ENCODE measurements at places on chromosomes 1 and 21.

DNA sequence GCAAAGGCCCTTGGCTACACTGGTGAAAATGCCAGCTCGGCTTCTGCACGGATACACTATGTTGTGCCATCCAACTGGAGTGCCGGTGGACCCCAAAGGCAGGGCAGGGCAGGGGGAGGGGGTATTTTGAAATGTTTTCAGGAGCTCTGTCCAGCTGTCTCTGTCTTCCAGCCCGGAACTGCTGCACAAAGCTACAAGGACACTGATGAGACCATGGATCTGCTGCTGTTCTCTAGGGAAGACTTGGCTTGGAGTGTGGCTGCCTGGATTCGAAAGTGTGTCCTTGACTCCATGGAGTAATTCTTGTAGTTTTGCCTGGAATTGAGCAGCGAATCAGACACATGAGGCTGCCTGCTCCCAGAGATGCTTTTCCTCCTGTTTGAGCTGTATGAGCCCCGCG, 42.4 kb downstream of the TTC39A start:
- DNase-seq, result no peak

- DNase-seq, result peak; percentile 88
Observed at GRCh38 chr1:20507564-20508410, at the start of gene MUL1. Gene MUL1, minus strand, starts transcription at chr1:20508151. Its CDS starts 127 bp downstream, at chr1:20508024.

GRCh38 chr1:6819246-6820040, 34.2 kb downstream of the CAMTA1 start:
- DNase-seq, result no peak

- DNase-seq, result no peak
Observed at GRCh38 chr1:23227806-23228205, 10.5 kb upstream of the HTR1D start.

- no peak for DNase-seq
Observed at GRCh38 chr21:45983649-45983965, 2.0 kb downstream of the COL6A1 start.

- DNase-seq, result peak; percentile 50
Observed at GRCh38 chr1:93722081-93723031, 40.7 kb upstream of the BCAR3 start.

DNA sequence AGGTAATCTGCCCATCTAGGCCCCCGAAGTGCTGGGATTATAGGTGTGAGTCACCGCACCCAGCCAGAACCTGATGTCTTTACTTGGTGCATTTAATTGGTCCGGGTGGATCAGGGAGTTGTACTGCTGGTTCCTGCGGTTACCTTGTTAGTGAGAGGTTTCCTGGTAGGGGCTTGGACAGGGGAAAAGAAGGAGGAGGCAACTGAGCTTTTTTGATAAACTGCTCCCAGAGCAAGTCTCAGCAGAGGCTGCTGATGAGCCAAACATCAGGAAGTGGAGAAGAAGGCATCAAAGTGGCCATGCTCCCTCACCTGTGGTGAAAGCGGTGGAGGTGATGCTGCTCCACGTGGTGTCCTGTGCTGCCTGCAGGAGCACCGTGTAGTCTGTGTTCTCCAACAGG, 161.5 kb upstream of the KIAA0040 start:
- DNase-seq, result no peak

All from NCI-H69 (cell line).